CD8-positive, alpha-beta memory T cell (primary cell): ENCODE measurements at places on chromosomes 16 and 17.

DNA sequence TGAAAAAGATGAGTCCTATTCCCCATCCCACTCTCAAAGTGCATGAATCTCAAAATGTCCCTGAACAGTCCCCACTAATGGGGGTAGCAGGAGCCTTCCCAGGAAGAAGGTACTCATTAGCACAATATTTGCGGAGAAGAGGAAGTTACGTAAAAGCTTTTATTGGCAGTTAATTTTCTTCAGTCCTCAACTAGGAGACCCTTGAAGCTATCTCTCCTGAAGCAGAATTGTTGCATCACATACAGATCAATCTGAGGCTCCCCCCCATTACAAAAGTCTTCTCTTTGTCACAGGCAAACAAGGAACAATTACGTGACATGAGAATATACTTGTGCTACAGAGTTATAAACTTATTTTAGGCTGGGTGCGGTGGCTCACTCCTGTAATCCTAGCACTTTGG, 14.2 kb downstream of the SLFN12L start:
- no peak for DNase-seq

- DNase-seq = no peak
Observed at GRCh38 chr17:80758481-80759376, 214.1 kb downstream of the RPTOR start.

DNA sequence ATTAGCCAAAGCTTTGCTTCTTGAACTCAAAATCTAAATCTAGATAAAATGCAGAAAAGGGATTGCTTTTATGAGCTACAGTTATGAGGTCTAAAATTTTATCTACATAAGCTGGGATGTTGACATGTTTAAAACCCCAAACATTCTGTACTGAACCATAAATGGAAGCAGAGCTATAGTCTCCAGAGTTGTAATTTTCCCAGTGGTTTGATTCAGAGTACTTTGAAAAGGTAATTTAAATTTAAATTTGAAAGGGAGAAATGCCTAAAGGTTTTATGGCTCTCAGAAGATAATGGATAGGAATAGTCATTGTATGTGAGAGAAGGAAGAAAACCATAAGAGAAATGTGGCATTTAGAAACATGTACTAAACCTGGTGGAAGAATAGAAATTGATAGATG, 163.2 kb downstream of the PPM1E start:
- no peak for DNase-seq

- no peak for DNase-seq
Observed at GRCh38 chr16:57807252-57807967, 5.1 kb upstream of the KIFC3 start.

- DNase-seq = no peak
Observed at GRCh38 chr16:49980166-49980565, 44.9 kb upstream of the CNEP1R1 start.

- no peak for DNase-seq
Observed at GRCh38 chr17:41654678-41655607, 30.6 kb upstream of the KRT17 start.

DNA sequence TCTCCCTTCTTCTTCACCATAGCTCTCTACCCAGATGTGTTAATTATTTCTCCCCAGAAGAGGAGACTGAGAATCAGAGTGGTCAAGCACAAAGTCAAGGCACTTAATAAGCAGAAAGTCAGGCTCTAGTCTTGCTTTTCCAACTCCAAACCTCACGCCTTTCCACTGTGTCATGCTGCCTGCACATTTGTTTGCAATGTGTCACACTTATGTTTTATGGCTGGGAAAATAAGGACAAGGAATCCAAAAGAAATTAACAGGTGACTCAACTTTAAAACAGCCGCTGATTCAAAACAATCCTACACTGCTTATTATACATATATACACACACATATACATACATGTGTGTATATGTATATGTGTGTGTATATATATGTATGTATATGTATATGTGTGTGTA, 255.7 kb upstream of the DYNLRB2 start:
- no peak for DNase-seq

- DNase-seq = no peak
Observed at GRCh38 chr16:86924537-86924936, 346.2 kb downstream of the FOXL1 start.

DNA sequence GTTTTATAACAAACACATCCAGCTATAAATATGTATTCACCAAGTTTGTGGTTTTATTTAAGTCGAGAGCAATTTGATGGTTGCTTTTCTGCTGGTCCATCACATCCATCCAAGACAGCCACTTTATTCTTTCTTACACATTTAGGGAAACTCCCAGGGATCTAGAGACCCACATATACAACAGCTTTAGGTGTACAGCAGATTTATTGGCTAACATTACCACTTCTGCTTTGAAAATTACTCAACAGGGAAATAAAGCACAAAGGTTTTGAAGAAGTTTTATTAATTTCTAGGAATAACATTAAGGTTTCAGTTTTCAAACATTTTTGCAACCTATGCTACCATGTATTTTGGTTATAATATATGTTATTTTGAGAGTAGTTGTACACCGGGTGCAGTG, 6.9 kb downstream of the ERCC4 start:
- no peak for DNase-seq

DNA sequence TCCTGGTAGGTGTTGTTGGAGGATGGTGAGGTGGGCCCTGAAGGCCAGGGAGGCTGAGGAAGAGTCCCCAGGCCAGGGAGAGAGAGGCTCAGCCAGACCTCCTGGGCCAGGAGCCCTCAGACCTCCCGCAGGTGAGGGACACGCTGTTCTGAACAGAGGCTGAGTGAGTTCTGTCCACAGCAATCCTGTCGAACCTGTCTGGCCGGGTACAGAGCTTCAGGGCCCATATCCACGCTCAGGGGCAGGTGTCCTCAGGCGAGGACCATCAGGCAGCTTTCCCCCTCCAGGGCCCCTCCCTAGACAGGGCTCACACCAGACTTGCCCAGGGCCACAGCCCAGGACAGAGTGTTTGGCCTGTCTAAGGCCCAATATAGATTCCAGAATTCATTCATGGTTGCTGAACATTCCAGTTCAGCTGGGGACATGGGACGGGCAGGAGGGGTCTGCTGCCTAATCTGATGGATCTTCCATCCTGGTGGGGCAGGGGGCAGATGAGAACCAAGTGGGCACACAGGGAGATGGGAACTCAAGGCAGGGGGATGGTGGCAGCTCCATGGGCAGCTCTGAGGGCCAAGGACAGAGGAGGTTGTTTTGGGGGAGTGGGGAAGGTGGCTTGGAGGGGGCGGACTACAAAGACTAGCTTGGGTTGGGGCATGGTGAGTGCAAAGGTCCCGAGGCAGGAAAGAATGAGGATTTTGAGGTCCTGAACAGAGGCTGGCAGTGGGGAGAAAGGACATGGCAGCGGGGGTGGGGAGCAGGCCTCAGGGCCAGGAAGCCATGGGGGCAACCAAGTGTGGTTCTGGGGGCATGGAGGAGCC, 23.4 kb upstream of the MPRIP start:
- no peak for DNase-seq

DNA sequence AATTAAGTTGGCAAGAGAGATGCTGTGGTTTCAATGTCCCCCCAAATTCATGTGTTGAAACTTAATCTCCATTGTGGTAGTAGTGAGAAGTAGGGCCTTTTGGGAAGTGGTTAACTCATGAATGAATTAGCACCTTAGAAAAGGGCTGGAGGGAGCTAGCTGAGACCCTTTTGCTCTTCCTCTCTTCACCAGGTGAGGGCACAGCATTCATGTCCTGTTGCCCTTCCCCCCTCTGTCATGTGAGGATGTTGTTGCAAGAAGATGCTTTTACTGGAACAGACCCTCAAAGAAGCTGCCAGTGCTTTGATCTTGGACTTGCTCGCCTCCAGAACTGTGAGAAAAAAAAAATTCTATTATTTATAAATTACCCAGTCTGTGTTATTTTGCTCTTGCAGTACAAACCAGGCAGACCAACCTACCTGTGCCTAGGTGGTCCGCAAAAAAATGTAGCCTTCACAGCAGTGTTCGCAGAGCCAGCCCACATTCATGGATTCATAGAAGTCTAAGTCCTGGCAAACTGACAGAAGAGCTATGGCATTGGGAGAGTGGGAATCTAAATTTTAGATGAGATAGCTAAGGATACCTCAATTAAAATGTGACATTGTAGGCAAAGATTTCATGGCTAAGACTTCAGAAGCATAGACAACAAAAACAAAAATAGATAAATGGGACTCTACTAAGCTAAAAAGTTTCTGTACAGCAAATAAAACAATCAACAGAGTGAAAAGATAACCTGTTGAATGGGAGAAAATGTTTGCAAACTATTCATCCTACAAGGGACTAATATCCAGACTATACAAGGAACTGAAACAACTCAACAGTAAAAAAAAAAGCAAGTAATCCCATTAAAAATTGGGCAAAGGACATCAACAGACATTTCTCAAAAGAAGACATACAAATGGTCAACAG, 32.0 kb upstream of the ABCA5 start:
- no peak for DNase-seq

DNA sequence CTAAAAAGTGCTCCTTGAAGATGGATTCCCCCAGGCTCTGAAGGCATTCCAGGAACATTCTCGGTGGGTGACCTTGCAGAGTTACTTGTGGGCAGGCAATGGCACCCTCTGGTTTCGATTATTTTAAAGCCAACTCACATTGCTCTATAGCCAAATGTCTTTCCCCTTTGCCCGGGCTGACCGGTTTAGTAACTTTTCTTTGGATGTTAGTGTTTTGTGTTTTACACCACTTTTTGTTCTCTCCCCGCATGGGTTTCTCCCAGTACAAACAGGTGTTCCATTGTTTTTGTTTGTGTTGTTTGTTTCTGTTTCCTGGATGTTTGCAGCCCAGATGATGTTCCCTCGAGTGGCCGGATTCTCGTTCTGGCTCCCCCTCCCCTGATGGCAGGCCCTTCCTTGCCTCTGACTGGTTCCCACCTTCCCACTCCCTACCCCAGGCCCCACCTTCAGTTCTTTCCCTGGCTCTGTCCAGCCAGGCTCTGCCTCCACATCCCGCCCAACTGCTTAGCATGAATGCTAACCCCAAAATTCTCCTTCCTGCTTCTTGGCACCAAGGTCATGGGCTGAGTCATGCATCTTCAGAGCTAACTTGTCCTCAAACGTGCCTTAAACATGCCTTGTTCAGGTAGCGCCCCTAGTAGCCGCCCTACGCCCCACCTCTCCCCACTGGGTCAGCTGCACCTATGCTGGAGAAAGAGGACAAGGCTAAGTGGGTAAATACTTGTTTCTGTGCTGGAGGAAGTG, 40.6 kb downstream of the ELAC2 start:
- no peak for DNase-seq

- DNase-seq = no peak
Observed at GRCh38 chr17:21029036-21029435, 13.8 kb downstream of the USP22 start.

DNA sequence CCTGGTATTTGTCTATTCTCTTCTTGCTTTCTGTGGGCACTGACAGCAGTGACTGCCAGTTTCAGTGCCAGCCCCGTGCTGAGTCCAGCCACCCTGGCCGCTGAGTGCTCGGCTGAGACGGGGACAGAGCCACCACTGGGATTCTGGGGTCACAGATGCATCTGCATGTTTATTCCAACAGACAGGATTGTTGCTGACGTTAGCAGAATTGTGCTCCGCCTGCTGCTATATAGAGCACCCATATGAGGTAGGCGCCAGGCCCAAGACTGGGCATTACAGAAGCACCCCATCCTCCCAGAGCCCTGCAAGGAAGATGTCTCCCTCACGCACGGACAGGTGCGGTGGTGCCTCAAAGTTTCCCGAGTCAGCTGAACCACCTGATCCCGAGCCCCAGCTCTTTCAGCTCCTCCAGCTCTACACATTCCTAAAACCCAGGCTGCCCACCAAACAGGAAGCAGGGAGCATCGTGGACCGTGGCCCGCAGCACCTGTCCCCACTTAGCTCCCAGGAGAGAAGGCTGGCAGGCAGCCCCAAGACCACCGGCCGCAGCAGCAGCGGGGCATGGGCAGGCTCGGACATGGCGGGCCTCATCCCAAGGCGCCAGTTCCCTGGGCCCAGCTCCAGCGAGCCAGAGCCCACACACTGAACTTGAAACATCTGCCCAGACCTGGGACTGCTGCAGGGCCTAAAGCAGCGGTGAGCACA, 44.9 kb upstream of the RASD1 start:
- DNase-seq = no peak

GRCh38 chr16:81740169-81740568, 38.9 kb upstream of the PLCG2 start:
- DNase-seq = no peak

DNA sequence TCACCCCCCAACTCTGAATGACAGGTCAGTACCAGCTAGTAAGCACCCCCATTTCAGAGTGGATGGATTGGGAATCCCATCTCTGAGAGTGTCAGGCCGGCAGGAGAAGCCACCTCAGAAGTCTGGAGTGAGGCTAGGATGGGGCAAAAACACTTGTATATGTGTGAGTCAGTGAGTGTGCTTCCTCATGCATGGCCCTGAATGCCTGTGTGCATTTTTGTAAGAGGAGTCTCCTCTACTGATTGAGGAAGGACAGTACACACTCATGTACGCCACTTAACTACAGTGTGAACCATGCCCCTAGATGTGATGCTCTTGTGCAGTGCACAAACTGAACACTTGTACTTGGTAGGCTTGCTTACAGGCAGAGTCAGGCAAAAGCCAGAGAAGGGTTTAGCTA, 22.3 kb upstream of the NAGS start:
- no peak for DNase-seq

DNA sequence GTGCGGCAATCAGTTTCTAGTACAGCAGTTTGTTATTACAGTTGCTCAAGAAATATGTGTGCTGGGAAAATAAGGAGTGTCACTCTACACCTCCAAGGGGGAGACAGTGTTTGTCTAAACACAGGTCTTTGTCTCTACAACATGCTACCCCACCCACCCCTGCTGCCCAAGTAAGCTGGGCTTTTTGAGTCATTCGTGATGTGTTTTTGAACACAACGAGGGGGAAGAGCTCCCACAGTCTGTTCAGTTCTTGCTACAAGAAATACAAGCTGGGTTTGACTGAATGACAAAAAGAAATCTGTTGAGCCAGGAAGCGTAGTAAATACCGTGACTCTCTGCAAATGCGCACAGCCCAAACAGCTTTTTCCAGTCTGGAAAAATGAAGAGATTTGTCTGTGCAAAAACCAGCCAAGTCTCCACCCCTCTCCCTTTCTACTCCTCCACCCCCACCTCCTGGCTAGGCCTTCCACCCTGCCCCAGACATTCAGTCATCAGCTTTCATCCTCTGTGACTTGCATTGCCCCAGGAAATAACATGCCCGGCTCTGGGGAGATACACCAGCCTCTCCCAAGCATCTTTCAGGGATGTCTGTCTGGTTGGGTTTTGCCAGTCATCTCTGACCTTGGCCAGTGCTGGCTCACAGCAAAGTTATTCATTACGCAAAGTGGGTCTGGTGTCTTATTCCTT, 25.7 kb downstream of the CHD9 start:
- no peak for DNase-seq

DNA sequence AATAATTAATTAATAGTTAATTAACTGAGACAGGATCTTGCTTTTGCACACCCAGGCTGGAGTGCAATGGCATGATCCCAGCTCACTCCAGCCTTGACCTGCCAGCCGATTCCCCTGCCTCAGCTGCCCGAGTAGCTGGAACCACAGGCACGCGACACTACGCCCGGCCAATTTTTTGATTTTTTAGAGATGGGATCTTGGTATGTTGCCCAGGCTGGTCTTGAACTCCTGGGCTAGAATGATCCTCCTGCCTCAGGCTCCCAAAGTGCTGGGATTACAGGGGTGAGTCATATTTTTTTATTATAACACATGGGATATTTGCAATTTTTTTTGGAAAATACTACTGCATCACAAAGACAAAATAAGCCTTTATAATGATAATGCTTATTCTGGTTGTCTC, 30.4 kb upstream of the BCAR1 start:
- no peak for DNase-seq
